ENCODE measurements at places on chromosomes 5 and 9.
A peak's percentile ranks its signal among the peaks of the same experiment; 100 is the strongest.

- DNase-seq: no peak
Measured at GRCh38 chr9:72396247-72397091, 31.5 kb upstream of the ZFAND5 start.

DNA sequence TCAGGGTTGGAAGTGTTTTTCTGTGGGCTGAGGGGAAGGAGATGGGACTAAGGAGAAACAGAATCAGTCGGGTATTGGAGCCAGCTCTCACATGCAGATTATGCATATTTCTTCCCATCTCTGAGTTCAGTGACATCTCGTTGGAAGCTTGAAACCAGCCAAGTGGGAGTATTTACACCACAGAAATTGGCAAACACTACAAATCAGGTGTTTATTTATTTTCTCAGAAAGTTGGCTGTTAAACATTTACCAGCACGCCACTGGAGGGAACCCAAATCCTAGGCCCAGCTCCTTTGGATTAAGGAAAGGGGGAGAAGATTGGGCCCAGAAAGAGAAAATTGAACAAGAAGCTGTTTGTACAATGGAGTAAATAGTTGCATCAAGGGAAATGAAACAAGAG, 72.1 kb upstream of the PITX1 start:
- DNase-seq: no peak

- peak; percentile 92 for DNase-seq
Measured at GRCh38 chr9:35844628-35845270, 15.7 kb downstream of the TMEM8B start.

DNA sequence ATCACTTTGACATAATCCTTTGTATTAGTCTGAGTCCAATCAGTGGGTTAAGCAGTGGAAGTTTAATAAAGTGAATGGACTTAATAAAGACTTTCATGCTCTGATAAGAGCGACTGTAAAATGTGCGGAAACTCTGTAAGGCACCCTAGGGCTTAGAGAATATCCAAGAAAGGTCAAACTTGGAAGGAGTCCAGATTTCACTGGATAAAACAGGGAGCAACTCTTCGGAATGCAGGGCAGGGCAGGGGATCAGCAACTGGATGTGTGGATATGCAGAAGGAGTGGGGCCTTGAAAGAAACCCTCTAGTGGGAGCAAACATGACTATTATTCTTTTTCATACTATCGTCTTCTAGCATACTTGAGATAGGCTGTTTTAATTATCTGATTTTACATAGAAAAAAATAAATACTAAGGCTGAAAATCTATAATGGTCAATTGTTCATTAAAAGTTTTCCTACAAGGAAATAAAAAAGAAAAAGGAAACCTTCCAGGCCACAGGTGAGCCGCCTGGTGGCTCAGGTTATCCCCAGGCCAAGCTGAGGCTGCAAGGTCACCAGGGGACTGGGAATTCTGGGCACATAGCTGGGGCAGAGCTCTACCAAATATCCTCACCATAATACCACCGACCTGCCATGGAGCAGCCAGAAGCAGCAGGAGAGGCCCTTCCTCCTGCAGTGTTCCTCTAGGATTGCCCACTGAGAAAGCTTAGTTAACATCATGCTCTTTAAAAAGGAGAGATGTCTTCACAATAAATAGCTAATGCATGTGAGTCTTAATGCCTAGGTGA, 46.3 kb upstream of the CCDC112 start:
- DNase-seq: no peak

- DNase-seq: no peak
Measured at GRCh38 chr9:16526380-16526779, 344.1 kb downstream of the BNC2 start.

GRCh38 chr5:119274030-119274766, 81.6 kb upstream of the TNFAIP8 start:
- no peak for DNase-seq

GRCh38 chr9:119003201-119003611, 366.0 kb downstream of the BRINP1 start:
- no peak for DNase-seq

DNA sequence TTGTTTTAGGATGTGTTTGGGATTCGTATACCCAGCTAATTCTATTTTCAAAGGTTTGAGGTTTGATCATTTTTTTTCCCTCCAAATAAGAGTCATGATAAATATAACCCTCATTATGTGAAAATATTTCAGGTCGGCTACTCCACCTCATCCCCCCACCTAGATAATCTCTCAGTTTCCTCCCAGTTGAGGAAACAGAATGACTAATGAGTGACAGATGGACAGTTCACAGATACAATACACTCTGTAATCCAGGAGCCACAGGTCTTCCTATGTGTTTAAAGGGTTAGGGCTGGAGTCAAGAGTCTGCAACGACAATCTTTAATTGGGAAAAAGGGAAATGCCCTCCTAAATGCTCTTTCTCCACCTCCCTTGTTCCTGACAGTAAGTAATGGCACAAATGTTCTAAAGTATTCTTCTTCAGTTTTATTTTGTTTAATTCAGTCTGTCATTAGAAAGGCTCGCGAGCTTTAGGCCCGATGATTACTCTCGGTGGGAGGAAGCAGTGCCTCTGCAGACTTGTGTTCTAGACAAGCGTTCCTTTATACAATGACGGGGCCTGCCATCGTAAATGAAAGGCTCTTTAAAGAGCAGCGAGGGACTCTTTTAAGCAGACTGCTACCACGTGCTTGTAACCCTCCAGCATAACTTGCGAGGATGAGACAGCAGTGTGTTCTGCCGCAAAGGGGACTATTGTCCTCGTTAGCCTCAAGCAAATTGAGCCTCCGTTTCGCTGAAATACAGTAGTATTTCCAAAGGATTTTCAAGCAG, 69.0 kb downstream of the MEF2C start:
- no peak for DNase-seq

DNA sequence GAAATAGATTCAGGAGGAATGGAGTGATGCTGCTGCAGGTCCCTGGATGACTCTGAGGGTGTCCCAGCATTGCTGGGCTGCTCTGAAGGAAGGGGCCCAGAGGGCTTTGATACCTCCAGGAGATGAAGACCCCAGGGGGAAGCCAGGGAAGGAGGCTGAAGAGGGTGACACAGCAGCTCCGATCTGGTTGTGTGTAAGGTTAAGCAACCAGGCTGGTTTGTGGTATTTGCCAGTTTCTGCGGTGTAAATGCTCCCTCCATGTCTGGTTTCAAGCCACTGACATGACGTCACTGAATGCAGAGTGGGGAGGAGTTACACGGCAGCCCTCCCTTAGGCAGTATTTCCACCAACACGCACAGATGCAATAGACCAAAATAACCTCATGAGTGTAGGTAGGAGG, 40.0 kb upstream of the ORM1 start:
- DNase-seq: peak; percentile 54

DNA sequence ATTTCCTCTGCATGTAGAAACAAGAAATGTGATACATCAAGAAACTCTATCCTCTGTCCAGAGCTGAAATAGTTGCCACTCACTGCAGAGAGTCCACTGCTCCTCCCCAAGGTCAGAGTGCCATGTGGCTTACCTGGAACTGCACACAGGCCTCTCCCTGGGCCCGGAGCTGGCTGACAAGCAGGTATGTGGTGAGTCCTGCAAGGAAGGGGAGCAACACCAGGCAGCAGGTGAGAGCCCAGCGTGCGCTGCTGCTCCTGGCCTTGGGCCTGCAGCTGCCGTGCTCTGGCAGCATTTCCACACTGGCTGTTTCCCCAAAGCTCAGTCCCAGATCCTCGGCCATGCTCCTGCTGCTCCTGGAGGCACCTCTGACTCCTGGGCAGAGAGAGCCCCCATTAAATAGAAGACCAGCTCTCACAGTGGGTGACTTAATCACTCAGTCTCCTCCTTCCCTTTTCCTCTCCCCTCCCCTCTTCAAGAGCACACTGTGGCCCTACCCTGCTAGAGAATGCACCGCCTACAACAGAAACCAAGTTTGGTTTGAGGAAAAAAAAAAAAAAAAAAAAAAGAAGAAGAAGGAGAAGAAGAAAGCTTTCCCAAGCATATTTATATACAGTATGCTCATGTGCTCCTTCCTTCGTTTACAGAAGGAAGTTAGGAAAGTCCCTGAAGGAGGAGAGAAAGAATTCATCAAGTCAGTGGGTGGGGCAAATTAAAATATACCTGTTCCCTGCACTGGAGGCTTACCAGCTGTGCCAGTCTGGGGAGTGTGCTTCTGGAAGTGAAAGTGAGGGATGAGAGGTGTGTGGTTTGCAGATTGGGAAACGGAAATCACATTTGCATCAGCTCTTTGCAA, at the start of gene TNFSF15:
Gene TNFSF15 (minus strand): TSS at position 370 of the 856 bp plus-strand sequence. CDS start 27 bp downstream, at position 343.
- DNase-seq: peak; percentile 3

GRCh38 chr5:32044939-32045338, 129.2 kb downstream of the GOLPH3 start:
- DNase-seq: no peak

- DNase-seq: no peak
Measured at GRCh38 chr5:30968971-30969370, 224.5 kb upstream of the CDH6 start.

GRCh38 chr5:108024986-108025385, 354.2 kb upstream of the EFNA5 start:
- DNase-seq: no peak

DNA sequence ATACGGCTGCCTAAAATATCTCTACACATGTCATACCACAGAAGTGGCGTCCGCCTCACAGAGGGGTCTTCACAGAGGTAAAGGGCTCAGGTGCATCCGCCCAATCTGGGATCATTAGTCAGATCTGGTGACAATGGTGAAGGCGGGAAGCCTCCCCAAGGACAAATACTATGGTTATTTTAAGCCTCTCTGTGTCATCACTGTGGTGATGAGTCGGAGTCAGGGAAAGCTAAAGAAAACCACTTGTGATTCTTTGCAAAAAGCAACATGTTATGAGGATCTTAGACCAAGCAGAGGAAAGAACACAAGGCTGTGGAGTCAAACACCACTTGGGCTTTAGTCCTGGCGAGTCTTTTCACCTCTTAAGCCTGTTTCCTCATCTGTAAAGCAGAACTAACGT, 190.4 kb downstream of the DRD1 start:
- DNase-seq: no peak

DNA sequence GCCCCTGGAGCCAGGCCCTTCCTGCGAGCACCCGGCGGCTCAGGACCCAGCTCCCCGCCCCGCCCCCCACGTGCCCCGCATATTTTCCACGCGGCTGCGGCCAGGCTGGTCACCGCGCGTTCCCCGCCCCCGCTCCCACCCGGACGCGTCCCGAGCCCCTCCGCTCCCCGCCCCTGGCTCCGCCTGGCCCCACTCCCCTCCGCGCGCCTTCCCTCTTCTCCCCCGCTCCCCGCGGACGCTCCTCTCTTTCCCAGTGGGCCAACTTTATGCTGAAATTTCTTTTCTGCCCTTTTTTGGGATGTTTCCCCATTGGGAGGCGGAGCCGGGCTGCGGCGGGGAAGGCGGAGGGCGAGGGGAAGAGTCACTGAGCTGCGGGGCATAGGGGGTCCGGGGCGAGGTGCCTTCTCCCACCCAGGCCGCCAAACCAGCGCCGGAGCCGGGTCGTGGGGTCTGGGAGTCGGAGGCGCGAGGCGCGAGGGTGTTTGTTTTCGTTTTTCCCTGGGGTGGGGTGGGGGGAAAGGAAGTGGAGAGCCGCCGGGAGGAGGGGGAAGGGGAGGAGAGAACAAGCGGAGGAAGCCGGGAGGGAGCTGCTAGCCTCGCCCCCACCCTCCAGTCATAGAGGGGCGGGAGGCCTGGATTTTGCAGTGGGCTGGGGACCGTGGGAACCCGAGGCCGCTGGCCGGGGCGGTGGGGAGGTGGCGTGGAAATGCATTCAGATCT, 1.0 kb upstream of the TPM2 start:
- peak; percentile 69 for DNase-seq

- peak; percentile 77 for DNase-seq
Measured at GRCh38 chr5:135551593-135552447, 16.1 kb upstream of the NEUROG1 start.
